MV-4-11 (cell line): ENCODE measurements at places on chromosomes 11 and 22.
A peak's percentile ranks its signal among the peaks of the same experiment; 100 is the strongest.

DNA sequence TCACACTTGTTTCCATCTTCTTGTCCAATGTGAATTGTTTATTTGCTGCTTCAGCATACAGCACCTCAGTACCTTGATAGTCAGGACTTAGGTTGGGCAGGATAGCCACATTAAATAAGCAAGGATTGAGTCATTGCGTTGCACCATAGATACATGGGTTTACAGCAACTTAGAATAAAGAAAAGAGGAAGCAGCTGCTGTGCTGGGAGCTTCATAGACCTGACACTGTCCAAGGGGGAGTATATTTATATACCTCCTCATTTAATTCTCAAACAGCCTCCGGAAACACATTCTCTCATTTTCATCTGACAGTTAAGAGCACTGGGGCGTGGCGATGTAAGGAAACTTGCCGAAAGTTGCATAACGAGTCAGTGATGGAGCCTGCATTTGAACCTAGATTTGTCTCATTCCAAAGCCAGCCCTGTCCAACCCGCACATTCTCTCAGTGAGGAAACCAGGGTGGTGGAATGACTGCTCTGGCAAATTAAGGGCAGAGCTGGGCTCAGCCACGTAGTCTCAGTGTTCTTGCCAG lies 42.2 kb downstream of the UBASH3B start:
- peak; percentile 100 for DNase-seq

DNA sequence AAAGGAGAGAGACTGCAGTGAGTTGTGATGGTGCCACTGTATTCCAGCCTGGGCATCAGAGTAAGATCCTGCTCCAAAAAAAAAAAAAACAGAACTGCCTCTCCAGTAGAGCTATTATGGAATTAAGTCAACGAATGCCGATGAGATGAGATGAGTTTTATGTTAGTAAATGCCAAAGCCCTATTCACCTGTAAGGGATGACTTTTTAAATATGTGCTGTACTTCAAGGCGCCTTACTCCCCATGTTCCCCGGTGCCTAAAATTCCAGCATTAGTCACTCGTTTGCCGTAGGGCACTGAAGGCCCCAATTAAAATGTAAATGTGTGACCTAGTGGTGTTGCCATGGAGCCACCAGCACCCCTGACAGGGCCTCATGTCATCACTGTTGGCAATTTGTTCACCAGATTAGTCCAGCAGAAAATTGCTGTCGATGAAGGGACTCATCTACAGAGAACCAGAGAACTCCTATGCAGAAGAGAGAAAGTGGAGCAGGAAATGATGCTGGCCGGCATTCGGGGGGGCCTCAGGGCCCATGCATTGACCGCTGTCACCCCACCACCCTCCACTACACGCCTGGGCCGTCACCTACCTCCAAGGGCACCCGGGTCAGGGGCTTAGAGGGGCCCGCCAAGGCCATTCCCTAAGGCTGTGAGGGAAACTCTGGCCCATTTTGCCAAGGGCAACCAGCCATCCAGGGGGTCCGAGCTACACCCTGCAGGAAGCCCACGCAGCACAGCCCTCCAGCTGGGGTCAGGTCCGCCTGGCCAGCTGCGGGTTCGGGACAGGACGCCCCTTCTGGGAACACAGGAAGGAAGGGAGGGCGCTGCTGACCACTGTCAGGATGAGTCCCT lies 17.8 kb downstream of the LIF start:
- no peak for DNase-seq

- no peak for DNase-seq
These were observed 6.1 kb downstream of the UQCR10 start for GRCh38 chr22:29773233-29773632.

DNA sequence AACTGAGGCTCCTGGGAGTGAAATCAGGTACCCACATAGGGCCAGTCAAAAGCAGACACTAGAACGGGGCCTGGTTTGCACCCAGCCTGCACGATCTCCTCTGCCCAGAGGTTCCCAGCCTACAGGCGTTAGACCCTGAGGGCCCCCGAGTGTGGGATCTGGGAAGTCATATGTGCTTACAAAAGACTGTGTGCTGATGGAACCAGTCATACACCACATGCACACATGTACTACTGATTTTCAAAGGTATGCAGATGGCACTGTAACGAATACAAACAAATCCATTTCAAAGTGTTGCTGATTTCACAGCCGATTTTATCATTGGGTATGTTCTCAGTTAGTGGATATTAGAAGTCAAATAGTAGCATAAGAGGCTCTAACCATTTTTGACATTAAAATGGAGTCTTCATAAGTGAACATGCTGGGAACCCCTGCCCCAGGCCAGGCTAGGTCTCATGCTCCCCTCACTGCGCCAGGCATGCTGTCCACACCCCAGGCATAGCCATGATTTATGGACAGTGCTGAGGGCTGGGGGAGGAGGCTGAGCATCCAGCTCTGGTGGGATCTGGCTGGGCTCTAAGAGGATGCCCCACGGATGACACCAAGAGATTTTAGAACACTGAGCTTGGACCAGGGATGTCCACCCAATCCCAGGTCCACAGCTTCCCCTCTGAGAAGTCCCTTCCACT lies 38.6 kb upstream of the LRRC32 start:
- DNase-seq: no peak

DNA sequence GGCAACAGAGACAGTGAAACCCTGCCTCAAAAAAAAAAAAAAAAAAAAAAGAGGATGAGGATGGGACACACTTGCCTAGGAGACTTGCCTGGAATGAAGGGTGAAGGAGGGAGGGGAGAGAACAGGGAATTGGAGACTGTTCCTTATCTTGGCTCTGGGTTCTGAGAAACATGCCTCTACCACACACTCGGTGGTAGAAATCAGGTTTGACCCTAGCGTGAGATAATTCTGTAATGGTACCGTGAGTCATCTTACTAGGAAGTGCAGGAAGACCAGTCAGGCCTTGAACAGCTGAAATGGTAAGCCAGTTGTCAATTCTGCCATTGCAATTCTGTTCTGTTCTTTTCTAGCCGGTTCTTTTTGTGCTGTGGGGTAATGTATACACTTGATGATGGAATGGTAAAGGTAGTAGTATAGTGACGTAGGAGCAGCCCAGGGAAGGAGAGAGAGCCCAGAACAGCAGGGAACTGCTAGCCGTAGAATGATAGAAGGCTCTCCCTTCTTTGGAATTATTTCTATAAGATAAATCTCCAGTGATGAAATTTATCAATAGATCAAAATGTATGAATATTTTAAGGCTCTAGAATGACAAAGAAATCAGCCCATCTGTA lies 3.9 kb upstream of the AMBRA1 start:
- peak; percentile 68 for DNase-seq

- no peak for DNase-seq
These were observed 145.6 kb downstream of the FEZ1 start for GRCh38 chr11:125350206-125351032.

DNA sequence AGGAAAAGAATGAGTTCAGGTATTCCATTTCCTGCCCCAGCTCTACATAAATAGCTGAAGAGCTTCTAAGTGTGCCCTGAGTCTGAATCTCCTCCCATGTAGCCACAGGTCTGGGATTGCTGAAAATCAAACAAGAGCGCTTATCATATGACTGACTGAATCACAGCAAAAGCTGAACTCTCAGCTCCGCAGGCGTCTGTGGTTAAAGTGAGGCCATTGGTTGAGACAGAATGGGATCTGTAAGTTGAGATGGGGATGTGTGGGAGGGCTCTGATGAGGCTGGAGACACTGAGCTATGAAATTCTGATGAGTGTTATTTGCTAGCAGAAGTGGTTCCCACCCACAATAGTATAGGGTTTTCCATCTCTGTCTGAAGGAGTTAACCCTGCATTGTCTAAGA lies 637.0 kb downstream of the OPCML start:
- no peak for DNase-seq

GRCh38 chr11:101133190-101133589 lies 3.6 kb upstream of the PGR start:
- no peak for DNase-seq

DNA sequence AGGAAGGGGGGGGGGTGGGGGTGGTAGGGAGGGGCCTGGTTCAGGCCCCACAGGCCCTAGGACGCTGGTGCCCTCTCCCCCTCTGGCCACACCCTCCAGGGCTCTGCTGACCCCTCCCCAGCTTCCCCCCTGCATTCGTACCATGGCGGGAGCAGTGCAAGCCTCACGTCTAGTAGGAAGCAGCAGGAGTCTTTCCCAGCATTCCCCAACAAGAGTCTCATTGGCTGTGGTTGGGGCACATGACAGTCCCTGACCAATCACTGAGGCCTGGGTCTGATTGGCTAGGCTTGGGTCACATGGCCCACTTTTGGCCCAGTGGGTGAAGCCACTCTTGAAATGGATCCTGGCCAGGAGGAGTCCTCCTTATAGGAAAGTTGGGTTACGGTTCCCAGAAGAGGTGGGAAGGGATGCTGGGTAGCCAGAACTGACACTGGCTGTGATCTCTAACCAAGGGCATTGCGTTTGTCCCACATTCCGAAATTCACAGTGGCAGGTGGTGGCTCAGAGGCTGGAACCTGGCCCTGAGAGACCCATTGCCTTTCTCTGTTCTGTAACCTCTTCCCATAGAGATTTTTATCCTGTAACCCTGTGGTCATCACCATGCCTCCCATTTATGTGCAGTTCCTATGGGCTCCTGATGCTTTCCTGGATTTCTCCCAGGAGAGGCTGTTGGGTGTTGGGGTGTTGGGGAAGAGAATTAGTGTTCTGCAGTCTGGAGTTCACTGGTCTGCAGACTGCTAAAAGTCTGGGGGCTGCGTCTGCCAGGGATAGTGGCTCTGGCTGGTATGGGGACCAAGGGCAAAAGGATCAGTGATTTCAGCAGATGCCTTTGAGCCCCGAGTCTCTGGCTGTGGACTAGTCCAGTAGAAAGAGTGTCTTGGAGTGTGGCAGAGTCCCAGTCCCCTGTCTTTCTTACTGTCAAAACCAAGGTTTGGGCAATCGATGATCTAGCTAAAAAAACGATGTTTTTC lies 58.9 kb upstream of the MYEOV start:
- DNase-seq: no peak

DNA sequence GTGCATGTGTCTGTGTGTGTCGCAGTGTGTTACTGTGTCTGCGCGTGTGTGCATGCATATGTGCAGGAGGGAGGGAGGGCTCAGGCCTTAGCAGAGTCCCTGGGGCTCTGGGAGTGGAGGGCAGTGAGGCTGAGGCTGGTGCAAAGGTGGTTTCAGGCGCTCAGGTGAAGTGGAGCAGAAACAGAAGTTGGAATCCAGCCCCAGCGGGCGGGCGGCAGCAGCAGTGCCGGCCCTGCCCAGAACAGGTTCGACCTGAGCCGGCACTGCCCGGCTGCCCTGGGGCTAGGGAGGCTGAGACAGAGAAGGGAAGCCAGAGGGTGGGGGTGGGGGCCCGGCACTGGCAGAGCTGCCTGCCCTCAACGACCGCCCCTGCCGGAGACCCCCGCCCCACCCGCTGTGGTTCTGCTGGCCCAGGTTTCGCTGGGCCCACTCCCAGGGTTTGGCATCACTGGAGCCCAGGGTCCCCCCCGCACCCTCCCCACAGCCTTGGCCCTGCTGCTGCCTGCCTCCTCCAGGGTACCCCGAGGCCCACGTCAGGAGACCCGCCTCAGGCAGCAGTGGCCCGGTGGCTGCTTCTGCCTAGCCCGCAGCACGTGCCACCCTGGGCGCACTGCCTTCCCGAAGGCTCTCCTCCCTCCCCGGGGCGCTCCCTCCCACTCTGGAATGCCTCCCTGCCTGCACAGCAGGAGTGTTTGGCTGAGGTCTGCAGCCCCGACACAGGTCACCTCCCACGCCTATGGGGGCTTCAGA lies 13.3 kb downstream of the ASCL2 start:
- DNase-seq: no peak

DNA sequence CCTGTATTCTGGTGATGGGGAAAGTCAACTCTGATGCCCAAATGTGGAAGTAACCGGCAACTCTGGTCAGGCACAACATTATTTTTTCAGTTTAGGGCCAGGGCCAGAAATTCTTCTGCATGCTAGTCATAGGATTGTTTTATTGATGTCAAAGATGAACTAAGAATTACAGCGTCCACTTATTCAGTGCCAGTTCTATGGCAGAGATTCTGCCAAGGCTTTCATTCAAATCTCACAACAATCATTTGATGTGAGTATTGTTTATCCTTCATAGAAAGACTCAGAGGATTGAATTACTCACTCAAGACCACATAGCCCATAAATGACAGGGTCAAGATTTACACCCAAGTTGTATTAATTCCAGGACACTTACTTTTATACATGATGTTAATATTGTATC lies 87.7 kb downstream of the TMPRSS5 start:
- no peak for DNase-seq

DNA sequence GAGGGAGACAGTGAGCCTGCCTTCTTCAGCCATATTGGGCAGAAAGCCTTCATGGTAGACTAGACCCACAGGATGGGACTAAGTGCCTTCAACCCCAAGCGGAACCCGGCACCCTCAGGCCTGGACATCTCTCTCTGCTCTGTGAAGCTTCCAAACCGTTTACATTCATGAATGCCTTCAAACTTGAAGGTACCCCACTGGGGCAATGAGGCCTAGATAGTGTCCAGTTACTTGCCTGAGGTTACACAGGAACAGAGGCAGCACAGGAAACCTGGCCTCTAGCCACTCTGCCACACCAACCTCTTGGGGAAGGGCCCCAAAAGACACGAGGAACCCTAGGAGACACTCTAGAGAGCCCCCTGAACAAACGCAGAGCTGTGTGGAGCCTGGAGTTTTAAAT lies 14.5 kb upstream of the CYP2R1 start:
- no peak for DNase-seq

DNA sequence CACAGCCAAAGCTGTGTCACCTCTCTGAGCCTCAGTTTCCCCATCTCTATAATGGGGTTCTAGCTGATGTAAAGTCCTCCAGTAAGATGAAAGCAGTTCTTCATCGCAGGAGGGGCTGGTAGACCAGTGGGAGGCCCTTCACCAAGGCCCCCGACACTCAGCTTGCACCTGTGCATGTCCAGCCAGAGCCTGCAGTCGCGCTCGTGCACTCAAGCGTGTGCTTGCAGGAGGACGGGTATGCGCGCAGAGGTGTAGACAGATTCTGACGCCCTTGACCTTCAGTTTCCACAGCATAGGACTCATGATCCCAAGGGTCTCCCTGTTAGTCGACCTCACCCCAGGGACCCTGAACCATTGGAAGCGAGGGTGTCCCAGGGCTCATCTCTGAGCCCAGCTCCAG lies 633.7 kb downstream of the TBC1D22A start:
- DNase-seq: no peak

DNA sequence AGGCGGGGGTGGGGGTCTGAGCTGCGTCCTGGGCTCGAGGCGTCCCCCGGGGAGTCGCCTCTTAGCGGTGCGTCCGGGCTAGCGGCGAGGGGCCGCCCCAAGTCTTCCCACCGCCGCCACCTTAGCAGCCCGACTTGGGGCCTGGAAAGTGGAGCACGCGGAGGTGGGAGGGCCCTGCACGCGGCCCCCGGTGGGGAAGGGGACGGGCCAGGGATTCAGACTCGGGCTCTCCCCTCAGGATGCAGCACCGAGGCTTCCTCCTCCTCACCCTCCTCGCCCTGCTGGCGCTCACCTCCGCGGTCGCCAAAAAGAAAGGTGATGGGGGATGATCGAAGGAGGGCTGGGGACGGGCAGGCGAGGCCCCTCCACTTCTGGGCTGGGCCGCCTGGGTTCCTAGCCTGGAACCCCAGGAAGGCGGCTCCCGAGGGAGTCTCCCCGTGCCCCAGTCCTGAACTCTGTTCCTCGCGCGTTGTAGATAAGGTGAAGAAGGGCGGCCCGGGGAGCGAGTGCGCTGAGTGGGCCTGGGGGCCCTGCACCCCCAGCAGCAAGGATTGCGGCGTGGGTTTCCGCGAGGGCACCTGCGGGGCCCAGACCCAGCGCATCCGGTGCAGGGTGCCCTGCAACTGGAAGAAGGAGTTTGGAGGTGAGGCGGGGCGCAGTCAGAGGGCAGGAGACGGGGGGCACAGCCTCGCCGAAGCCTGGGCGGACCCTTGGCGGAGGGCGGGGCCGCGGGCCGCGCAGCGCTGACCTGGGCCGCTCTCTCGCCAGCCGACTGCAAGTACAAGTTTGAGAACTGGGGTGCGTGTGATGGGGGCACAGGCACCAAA lies 563 bp downstream of the MDK start:
- no peak for DNase-seq

- DNase-seq: no peak
These were observed 840.4 kb upstream of the TENM4 start for GRCh38 chr11:80281194-80281593.
